ENCODE measurements at places on chromosomes 7 and 10.

- DNase-seq, result peak; percentile 47
These were observed 1.1 kb downstream of the HNRNPA2B1 start for GRCh38 chr7:26199301-26200037.

DNA sequence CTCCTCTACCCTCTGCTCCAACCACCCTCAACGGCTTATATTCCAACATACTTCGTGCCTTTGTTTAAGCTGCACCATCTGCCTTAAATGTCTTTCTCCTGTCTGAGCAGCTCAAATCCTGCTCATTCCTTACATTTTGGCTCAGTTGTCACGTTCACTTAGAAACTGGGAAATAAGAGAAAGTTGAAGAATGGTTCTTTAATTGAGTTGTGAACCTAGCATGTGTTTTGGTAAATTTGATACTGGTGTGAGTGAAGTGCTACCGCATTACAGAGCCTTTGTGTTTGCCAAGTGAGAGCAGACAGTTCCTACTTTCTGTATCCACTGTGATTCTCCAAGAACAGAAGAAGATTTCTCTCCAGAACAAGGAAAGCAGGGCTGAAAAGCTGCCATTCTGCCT is 54.3 kb downstream of the EPDR1 start:
- DNase-seq, result no peak

GRCh38 chr10:101287997-101288635 is 58.9 kb upstream of the LBX1 start:
- no peak for DNase-seq

DNA sequence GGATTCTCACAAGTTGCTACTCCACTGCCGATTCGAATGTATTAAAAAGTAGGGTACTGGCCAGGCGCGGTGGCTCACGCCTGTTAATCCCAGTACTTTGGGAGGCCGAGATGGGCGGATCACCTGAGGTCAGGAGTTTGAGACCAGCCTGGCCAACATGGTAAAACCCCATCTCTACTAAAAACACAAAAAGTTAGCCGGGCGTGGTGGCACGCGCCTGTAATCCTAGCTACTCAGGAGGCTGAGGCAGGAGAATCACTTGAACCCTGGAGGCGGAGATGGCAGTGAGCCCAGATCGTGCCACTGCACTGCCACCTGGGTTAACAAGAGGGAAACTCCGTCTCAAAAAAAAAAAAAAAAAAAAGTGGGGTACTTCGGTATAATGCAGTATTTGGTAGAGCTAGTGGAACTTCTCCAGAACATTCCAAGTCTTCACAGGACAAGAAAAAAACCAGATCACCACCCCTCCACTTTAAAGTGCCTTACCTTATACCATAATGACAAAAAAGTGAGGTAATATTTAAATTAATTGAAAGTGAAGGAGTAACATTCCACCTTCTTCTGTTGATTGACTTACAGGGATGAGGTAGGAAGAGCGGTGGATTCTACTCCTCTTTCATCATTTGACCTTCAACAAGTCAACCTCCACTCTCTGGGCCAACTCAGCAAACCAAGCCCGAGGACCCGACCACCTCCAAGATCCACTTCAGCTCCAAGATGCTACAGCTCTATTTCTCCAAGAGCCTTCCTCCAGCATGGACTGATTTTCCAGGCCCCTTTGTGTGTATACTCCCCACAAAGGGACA is 2.0 kb downstream of the BAZ1B start:
- no peak for DNase-seq

- no peak for DNase-seq
These were observed 60.5 kb downstream of the SUFU start for GRCh38 chr10:102564209-102564834.

- no peak for DNase-seq
These were observed 6.0 kb upstream of the GNA12 start for GRCh38 chr7:2849941-2850766.

- DNase-seq, result no peak
These were observed 740.5 kb downstream of the PCDH15 start for GRCh38 chr10:54060572-54060971.

GRCh38 chr7:112529521-112529920 is 48.7 kb downstream of the LSMEM1 start:
- DNase-seq, result no peak

- no peak for DNase-seq
These were observed 20.2 kb upstream of the ADD3 start for GRCh38 chr10:109987452-109988211.

DNA sequence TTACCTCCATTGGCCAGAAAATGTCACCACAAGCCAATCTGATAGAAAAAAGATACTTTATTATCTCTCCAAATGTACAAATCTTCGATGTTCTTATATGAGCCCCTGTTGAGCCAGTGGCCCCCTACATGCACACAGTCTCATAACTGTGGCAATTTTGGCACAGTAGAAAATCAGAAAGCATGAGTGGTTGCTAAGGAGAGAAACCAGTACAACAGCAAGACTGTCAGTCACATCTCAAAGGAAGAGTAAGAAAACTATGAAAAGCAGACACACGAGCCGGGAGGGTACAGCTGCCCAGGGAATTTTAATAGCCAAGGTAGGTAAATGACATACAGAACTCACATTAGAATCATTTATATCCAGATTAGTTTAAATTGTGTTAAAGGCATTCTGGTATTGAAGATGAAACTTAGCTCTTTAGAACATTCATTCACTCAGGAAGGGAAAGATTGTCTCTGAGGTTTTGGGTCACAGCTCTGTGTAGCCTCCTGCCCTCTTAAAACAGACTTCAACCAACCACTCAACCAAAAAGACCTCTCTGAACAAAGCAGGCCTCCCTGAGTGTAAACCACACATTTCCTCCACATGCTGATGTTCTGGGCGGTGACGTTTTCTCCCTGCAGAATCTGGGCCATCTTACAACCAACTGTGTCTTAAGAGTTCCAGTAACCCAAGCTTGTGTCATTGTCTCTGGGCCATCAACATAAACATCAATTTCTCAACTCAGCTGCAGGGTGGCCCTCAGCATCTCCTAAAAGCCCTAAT is 80.8 kb upstream of the ADAM12 start:
- DNase-seq, result no peak

GRCh38 chr7:93331706-93332105 is 99.5 kb downstream of the VPS50 start:
- DNase-seq, result no peak

GRCh38 chr7:154584352-154585252 is 418.3 kb downstream of the PAXIP1 start:
- no peak for DNase-seq

DNA sequence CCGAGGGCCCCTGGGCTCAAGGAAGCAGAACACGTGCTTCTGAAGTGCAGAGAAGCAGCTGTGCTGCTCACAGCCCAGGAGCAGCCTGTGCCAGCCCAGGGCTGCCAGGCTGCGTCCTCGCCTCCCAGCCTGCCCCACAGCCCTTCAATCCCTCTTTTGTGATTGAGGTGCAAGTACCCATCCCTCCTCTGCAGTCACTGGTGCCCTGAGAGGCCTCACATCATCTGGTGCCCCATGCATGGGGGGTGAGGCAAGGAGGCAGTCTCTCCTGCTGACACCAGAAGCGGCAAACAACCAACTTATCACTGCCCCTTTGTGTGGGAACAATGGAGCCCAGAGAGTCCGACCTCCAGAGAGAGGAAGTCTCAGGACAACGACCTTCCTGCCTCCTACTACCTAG is 49.8 kb upstream of the FGFR2 start:
- no peak for DNase-seq

DNA sequence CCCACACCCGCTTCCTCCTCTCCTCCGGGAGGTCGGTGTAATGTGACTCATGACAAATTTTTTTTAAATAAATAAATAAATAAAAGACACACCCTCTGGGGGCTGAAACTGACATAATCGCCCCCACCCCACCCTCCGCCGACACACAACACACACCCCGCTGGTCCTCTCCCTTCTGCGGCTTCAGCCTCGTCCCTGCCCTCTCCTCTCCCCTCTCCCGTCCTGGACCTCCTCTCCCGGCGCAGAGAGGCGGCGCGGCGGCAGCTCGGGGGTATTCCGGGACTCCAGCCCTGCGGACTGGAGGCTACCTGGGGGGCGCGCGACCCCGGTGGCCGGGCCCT is 686 bp downstream of the ABI1 start:
- DNase-seq, result peak; percentile 37

GRCh38 chr7:74280985-74281384 is 8.2 kb upstream of the CLIP2 start:
- DNase-seq, result no peak

DNA sequence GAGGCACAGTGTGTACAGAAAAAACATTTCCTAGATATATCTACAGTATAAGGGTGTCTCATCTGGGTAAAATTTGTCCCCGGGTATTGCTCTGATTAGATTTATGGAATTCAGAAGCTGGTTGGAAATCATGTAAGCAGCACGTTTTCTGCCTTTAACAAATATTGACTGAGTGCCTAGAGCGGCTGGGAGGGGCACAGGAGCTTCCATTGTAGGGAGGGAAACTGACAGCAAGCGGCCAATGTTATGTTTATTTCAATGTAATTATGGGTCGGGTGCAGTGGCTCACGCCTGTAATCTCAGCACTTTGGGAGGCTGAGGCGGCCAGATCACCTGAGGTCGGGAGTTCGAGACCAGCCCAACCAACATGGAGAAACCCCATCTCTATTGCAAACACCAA is 4.4 kb upstream of the RFC2 start:
- no peak for DNase-seq

DNA sequence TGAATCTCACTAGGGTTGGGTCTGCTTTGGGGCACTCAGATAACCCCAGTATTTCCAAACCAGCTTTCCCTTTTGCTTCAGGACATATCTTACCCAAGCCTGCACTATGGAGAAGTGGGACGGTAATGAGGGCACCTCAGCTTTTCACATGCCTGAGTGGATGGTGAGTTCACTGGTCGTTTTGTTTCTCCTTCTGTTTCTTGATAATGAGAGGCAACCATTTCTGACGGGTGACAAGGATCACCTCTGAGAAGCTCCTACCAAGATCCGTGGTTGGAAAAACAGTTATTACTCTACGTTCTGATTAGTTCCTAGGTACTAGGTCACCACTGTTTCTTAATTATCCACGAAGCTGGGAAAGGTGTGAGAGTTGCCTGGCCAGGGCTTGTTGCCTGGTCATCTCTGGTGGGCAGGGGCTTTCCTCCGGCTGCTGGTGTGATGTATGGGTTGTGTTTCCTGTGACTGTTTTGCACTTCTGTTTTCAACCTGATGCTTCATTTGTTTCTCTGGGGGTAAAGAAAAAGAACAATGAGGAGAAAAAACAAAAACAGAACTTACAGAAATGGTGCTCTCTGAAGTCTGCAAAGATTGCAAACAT is 65.7 kb upstream of the STRIP2 start:
- no peak for DNase-seq

DNA sequence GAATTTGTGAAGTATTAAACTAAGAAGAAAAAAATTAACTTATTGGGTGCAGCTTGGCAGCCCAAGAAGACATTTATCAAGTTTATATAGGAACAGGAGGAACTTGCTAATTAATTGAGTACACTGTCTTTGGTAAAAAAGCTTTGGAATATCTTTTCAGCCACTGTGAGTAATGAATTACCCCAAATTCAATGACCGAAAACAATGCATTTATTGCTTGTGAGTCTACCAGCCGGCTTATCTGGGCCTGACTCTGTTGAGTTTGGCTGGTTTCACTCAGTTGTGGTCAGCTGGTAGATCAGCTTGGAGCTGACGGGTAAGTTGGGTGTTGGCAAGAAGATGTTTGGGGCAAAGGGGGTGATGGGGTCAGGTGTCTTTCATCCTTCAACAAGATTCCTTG is 11.6 kb downstream of the GNG11 start:
- no peak for DNase-seq

GRCh38 chr7:27921081-27921836 is 181.3 kb downstream of the TAX1BP1 start:
- DNase-seq, result no peak
